H4 (cell line): ENCODE measurements at places on chromosomes 12 and 14.

DNA sequence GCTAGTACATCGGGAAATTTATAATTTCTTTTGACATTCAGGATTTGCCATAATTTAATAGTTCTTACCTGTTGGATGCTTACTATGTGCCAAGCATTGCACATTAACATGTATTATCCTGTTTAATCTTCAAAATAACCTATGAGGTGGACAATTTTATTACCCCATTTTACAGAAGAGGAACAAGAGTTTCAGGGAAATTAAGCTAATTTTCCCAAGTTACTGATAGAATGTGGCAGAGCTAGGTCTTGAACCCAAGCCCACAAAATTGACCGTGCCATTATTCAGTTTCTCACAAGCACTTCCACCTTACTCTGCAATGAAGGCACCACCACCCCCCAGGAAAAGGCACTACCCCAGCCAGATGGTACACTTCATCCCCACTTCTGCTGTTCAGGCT lies 161.1 kb upstream of the PLEKHG7 start:
- DNase-seq: no peak

DNA sequence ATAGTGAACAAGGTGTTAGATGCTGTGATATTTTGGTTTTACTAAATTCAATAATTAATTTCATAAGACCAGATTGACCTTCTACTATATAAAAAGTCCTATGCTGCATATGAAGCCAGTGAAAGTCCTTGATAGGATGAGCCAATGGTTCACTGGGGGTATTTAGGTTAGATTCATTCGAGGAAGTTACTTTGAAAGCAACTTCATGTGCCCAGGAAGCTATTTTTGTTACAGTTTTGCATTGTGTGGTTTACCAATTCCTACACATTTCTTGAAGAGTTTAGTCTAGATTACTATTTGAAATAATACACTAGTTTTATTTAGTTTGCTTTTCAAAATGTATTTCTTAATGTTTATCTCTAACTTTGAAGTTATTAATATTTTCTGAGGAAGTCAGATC lies 58.5 kb upstream of the RMST start:
- DNase-seq: no peak

DNA sequence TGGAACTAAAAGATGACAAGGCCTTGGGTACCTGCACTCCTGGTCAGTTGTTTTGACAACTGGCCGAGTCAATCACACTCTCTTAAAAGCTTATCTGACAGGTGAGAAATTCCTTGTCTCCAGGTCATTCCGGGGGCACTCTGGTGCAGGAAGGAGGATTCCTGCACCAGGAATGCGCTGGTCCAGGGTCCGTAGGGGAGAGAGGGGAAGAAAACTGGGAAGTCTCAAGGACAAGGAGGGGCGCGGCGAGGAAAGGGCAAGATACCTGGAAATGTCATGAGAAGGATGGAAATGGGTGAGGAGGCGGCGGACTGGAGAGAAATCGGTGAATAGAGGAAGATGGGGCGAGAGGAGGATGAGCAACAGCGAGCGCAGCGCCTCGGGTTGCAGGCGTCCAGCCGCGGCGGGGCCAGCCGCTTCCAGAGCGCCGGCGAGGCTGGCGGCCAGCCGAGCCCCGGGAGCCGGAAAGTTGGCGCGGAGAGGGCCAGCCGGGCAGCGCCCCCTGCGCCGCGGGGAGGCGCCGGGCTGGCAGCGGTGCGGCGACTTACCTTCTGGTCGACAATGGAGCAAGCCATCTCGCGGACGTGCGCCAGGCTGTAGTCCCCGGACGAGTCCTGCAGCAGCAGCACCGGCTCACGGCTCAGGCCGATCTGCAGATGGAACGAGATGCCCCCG lies 809 bp downstream of the PRKD1 start:
- DNase-seq: no peak

DNA sequence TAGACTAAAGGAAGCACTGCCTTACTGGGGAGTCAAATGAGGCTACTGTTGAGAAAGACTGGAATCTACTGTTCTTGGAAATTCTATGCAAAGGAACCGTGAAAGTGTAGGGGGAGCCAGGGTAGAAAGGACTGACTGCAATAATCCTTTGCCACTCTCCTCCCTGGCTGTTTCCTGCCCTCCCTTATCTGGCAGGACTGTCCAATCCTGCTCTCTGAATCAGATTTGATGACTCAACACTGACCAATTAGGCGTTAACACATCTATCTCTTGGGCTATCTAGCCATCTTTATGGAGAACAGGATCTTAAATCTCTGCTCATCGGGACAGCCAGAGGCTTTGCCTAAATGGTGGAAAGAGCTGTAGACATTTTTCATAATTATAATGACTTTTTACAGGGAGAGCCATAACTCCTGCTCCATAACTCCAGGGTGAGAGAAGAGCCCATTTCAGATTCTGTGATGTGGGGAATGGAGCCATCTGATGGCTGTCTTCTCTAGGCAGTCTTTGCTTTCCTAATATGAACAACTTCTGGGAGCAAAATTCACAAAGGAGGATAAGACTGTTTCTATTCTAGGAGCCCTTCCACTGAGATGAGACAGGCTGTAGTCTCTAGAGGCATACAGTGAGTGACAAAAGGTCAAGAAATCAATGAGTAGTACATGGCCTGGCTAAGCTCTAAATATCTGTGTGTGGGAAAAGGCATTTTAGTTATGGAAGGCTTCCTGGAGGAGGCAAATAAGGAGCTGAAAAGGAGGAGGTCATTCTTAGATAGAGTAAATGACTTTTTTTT lies 68.9 kb upstream of the CISTR start:
- peak; percentile 21 for DNase-seq

GRCh38 chr14:95237958-95238340 lies 80.6 kb upstream of the DICER1 start:
- DNase-seq: no peak

- DNase-seq: no peak
Observed at GRCh38 chr14:104220215-104221070, 82.1 kb downstream of the KIF26A start.

GRCh38 chr12:54134850-54135249 lies 53.9 kb downstream of the SMUG1 start:
- no peak for DNase-seq

GRCh38 chr12:59803735-59804134 lies 207.9 kb downstream of the SLC16A7 start:
- peak; percentile 12 for DNase-seq

DNA sequence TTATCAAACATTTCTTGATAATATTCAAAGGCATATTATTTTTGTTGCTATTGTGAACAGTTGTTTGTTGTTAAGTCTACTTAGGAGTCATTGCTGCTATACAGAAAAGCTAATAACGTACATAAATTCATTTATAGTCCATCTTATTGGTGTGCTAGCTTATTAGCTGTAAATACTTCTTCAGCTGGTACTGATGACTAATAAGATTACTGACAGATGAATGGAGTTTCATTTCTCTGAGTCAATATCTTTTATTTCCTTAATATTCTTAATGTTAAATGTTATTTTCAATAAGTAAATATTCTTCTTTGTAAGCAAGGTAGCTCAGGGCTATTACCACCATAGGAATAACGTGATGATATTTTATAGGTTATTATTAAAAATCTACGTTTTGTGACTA lies 139.4 kb upstream of the SLCO1C1 start:
- no peak for DNase-seq

- DNase-seq: no peak
Observed at GRCh38 chr12:89923091-89923490, 214.5 kb upstream of the ATP2B1 start.

DNA sequence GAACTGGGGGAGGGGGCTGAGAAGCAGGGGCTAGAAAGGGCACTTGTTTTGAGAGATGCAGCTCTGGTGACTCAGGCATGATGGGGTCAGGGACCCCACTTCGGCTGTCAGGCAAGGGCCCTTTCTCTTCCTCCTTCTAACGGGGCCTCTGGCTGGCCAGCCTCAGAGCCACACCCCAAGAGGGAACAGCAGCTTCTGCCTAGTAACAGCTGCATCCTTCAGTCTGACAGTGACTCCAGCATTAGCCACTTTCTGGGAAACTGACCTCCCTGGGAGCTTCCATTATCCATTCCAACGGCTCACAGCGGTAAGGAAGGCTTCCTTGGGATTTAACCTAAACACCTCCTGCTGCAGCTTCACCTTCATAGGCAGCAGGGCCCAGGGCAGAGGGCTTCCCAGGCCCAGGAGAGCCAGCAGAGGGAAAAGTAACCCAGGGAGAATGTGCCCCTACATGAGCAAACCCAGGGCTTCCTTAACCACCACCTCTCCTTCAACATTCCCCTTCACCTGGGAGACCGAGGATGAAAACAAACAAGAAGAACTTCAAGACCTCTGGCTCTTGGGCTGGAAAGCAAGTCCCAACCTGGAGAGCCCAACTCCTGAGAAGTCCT lies 2.7 kb downstream of the NCKAP5L start:
- no peak for DNase-seq

DNA sequence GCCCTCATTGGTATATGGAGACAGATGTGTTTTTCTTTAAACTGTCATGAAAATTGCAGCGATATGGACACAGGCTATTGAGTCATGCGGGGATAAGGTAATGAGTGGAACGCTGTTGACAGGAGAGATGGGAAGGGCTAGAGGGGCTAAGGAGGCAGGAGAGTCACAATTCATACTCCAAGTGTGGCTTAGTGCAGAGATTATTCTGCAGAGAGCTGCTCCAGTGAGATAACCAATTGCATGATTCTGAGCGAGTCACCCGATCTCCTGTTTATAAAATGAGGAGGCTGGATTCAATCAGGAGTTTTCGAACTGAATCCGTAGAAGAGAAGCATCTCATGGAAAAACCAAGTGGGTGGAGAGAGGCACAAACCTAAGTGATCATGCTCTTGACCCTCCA lies 106.4 kb upstream of the PLEKHG7 start:
- peak; percentile 25 for DNase-seq

GRCh38 chr14:50099335-50099734 lies 17.0 kb downstream of the VCPKMT start:
- DNase-seq: peak; percentile 16

DNA sequence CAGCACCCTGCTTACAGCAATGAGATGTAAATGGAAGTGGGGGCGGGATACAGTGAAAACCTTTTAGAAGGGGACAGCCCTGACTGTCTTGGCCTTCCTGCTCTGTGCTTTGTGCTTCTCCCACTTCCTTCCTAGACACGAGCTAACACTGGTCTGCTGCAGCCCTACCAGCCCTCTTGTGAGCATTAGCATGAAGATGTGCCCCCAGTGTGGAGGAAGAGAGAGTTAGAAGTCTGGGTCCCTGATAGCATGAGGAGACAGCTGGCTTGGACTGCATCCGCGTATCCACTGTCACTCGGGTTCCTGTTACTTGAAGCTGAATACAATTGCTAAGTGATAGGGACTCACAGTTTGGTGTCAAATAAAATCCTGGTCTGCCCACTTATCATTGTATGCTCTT lies 248.1 kb upstream of the SOX5 start:
- no peak for DNase-seq

GRCh38 chr12:4763549-4763948 lies 43.3 kb downstream of the GALNT8 start:
- peak; percentile 45 for DNase-seq

DNA sequence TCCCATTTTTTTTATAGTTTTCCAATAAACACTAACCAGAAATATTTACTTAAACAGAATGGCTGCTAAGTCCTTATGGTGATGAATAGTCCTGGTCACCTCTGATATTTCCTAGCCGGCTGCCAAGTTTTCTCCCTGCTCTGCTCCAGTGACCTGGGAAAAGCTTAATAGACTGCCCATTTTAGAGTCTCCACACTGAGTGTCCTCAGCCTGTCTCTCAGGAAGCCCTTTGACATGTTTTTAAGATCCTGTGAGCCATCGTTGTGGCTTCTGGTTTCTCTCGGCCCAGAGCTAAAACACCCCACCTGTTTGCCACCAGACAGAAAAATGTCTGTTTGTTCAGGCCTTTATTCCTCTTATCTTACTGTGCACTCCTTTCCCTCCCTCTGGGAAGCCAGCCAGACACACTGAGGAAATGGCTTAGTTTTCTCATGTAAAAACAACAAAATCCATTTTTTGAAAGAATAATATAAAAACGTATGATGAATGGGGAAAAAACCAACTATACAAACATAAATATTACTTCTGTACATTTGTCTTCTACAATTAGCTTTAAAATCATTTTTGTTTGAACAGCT lies 25.4 kb upstream of the ALDH2 start:
- no peak for DNase-seq

DNA sequence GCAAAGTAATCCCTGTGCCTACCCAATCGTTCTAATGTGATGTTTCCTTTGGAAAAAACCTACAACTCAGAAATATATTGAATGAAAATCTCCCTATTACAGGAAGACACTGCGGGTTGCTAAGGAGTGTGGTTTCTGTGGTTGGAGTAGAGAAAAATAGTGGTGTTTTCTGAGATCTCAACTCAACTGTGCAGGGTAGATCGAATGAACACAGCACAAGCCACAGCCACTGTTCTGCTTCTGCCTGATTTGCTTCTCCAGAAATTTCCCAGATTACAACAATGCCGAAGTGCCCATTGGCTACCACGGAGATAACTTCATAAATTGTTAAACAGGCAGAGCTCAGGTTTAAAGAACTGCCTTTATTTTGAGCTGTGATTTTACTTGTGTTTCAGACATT lies 480.4 kb downstream of the DIO2 start:
- DNase-seq: peak; percentile 19

DNA sequence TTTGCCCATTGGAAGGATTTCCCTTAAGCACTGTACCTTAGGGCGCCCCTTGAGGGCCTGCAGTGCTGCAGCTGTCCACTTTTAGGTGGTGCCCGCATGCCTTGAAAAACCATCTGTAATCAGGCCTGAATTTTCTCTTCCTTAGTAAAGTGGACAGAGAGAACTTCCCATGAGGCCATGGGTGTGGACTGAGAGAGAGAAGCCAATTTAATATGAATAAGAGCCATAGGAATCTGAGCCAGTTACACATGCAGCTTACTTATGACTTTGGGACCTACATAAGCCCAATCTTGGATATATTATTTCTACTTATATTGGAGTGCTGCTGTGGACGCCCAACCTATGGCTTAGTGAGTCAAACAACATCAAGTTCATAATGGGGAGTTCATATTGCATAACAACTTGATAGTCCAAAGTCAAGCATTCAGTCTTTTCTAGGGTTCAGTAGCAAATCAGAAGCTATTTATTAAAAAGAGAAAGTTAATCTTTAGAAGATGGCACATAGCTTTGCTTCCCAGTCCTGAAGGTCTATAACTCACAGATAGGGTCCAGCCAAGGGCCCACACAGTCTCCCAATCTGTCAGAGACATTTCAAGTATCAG lies 11.1 kb upstream of the ETV6 start:
- no peak for DNase-seq

DNA sequence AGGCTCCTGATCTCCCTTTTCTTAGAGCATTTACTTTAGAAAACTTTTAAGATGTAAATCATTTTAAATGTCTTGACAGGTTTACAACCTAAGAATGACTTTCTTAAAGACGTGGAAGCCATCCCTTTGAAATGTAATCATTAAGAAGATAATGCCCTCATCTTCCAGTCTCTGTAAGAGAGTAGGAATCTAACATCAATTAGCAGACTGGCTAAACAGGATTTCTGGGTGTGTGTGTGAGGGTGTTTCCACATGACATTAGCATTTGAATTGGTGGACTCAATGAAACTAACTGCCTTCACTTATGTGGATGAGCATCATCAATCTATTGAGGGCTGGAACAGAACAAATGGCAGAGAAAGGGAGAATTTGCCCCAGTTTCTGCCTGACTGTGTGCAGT lies 329.5 kb downstream of the RPL10L start:
- DNase-seq: no peak

GRCh38 chr14:89245802-89246201 lies 171.2 kb downstream of the FOXN3 start:
- DNase-seq: no peak
